CD4-positive, alpha-beta memory T cell (primary cell): ENCODE measurements at places on chromosomes 3 and 15. TPM values are rescaled to one million over a fixed set of nuclear protein-coding genes. Genes with fewer than 3 reads are reported as not detected.

Gene RARRES1
- not detected for total RNA-seq

Gene GPR27
- total RNA-seq, result 0.17 TPM

Gene SLC28A2
- not detected for total RNA-seq

Gene C3orf22
- not detected for total RNA-seq

Gene ADPRH
- total RNA-seq, result 1.2 TPM

- no peaks in the 10 kb centered on the region for H3K4me1 ChIP-seq
- DNase-seq, result no peak
- H3K27me3 ChIP-seq, result no peaks in the 10 kb centered on the region
- H3K4me3 ChIP-seq, result no peak overlapping the region
- H3K27ac ChIP-seq, result no peak overlapping the region
- no peaks in the 10 kb centered on the region for H3K36me3 ChIP-seq
Measured at GRCh38 chr3:31039145-31039544, 144.7 kb upstream of the GADL1 start.

DNA sequence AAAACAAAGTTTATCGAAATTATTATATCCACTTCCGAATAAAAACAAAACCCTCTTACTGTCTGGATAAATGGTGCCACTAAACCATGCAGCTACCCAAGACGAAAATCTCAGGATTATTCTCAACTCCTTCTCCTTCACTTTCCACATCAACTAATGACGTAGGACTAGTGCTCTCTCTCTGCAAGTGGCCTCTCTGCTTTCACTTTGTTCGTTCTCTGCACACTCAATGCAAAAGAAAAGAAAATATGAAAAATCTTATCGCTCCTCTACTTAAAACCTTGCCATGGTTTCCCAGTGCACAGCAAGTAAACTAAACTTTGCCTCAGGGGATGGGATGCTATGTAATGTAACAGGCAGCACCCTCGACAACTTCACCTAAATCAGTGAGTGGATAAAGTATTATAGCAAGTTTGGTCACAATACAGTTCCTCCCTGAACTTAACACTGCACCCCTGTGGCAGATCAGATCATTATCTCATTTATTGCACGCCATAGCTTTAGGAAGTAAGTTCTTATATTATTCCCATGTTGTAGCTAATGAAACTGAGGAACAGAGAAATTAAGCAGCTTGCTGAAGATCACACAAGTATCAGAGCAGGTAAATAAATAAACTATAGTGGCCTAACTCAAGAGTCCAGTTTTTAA lies 262.7 kb upstream of the GADL1 start:
- no peaks in the 10 kb centered on the region for H3K27me3 ChIP-seq
- no peak for DNase-seq
- no peak overlapping the region for H3K27ac ChIP-seq
- no peaks in the 10 kb centered on the region for H3K4me1 ChIP-seq
- H3K4me3 ChIP-seq, result no peak overlapping the region
- H3K36me3 ChIP-seq, result no peaks in the 10 kb centered on the region

GRCh38 chr15:33040496-33040895 lies 154.0 kb downstream of the FMN1 start:
- no peaks in the 10 kb centered on the region for H3K4me1 ChIP-seq
- no peak overlapping the region for H3K4me3 ChIP-seq
- no peak for DNase-seq
- H3K36me3 ChIP-seq, result no peaks in the 10 kb centered on the region

DNA sequence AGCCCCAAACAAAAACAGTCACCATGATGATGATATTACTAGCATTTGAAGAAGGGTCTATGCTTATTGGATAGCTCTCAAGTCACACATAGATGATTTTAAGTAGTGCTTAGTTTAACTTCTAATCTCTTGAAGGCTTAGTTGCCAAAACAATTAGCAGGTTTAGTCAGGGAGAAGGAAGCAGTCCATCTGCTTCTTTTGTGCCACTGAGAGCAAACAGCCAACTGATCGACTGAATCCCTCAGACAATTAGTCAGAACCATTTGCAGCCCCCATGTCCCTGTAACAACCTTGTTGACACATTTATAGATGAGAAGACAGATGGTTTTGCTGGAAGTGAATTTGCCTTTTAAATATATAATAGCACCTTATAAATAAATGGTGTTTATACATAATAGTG lies 585.1 kb upstream of the SUCLG2 start:
- no peaks in the 10 kb centered on the region for H3K4me1 ChIP-seq
- H3K27me3 ChIP-seq, result no peaks in the 10 kb centered on the region
- H3K36me3 ChIP-seq, result no peaks in the 10 kb centered on the region
- DNase-seq, result no peak
- H3K27ac ChIP-seq, result no peak overlapping the region

DNA sequence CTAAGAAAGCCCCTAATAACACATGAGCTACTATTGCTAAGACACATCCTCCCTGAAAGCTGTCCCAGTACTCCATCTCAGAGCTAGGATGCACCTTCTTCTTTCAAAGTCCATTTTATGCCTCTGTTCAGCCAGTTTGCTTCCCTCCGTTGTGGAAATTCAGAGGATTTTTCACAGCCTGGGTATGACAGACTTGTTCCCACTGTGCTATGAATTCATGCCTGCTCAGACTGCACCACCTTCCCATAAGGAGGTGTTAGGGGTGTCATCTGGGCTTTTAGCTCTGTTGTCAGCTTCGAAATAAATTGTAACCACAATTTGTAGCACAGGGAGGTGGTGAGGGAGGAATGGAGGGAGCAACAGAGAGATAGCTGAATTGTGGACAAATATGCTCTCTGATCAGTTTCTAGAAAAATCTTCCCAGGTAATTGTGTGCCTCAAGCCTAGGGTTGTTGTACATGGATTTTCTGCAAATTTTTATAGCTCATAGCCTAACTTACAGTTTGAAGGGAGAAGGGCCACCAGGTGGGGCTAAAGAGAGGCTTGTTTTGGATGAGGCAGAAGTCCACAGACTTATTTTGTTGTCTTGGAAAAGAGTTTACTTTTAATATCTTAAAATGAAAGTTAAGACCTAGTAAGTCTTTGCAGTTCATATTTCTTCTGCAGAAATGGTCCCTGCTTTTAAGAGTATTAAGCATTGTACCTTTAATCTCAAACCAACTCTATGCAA lies 462.0 kb downstream of the PDCD6IP start:
- H3K4me3 ChIP-seq, result no peak overlapping the region
- H3K27me3 ChIP-seq, result no peaks in the 10 kb centered on the region

DNA sequence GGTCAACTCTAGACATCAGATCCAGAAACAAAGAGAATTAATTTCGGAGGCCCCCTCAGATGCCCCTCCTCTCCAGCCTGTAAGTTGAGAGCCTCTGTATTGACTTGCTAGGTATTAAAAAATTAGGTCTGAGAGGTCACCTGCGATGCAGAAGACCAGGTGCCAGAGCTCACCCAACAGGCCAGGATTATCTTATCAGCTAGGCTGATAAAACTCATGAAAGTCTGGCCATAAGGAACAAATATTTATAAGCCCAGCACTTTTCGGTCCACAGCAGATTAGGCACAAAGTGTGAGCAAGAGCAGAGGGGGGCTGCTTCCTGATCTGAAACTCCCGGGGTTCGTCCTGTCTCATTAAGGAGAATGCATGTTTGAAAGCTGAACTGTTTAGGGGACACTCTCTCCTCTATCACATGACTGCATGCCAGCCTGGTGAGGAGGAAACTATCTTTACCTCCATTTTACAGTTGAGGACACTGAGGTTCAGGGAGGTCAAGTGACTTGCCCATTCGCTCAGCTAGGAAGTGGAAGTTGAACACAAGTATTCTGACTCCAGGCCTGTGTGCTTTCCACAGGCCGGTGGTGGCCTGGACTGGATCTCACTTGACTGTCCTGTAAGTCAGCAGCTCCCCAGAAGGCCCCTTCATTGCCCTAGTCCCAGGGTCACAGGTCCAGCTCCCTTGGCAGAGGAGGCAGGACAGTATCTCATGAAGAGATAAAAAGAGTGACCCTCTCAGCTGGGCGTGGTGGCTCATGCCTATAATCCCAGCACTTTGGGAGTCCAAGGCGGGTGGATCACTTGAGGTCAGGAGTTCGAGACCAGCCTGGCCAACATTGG lies 39.6 kb upstream of the MAGEF1 start:
- DNase-seq, result no peak
- no peaks in the 10 kb centered on the region for H3K36me3 ChIP-seq
- H3K27me3 ChIP-seq, result no peaks in the 10 kb centered on the region
- H3K4me3 ChIP-seq, result no peak overlapping the region
- no peak overlapping the region for H3K27ac ChIP-seq

- H3K4me3 ChIP-seq, result no peak overlapping the region
- H3K36me3 ChIP-seq, result no peaks in the 10 kb centered on the region
- no peaks in the 10 kb centered on the region for H3K27me3 ChIP-seq
- no peaks in the 10 kb centered on the region for H3K4me1 ChIP-seq
Measured at GRCh38 chr3:144361002-144361401, 389.4 kb downstream of the DIPK2A start.

GRCh38 chr3:33467786-33468185 lies 27.6 kb upstream of the UBP1 start:
- no peak overlapping the region for H3K4me3 ChIP-seq
- no peaks in the 10 kb centered on the region for H3K4me1 ChIP-seq
- no peak for DNase-seq
- no peak overlapping the region for H3K27ac ChIP-seq

GRCh38 chr3:52830535-52831258 lies at the start of gene ITIH4:
TSS of gene ITIH4 (minus strand) at chr3:52830672. CDS start at chr3:52830642, 30 bp downstream.
- no peak for DNase-seq
- no peaks in the 10 kb centered on the region for H3K27me3 ChIP-seq
- no peak within 1 kb of the TSS for H3K27ac ChIP-seq
- H3K4me1 ChIP-seq, result no peaks in the 10 kb centered on the region

GRCh38 chr3:13502791-13503060 lies 22.6 kb downstream of the HDAC11 start:
- H3K36me3 ChIP-seq, result no peaks in the 10 kb centered on the region
- H3K27ac ChIP-seq, result no peak overlapping the region
- no peaks in the 10 kb centered on the region for H3K4me1 ChIP-seq
- DNase-seq, result no peak
- H3K4me3 ChIP-seq, result no peak overlapping the region

DNA sequence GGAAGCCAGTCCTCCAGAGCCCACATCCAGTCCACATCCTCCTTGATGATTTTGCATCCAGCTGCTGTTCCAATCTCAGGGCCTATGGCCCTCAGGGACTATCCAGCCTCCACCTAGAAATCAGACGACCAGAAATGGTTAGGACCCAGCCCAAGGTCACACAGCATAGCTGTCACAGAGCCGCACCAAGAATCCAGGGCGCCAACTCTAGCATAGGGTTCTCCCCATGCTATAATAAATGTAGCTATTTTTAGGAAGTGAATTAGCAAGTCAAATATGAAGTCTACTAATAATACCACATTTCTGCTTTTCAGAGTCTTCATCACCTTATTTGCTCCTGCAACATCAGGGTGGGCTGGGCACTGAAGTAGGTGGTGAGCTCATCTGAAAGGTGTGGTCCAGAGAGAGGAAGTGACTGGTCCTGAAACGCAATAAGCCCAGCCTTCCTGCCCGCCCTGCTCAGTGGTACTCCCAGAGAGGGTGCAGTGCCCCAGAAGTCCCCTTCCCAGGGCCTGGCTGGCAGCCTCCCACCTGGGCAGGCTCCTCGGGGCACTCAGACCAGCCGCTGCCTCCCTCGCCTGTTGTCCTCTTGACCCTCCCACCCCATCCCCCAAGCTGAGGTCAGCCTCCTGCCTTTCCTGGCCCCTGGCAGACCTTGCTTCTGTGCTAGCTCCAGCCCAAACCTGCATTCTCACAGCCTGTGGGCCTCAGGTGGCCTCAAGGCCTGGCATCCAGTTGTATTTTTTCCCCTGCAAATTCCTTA lies 17.6 kb upstream of the CYP11A1 start:
- H3K4me3 ChIP-seq, result no peak overlapping the region
- no peaks in the 10 kb centered on the region for H3K27me3 ChIP-seq
- H3K27ac ChIP-seq, result no peak overlapping the region
- peaks cover 23% of the 10 kb centered on the region for H3K4me1 ChIP-seq
- DNase-seq, result no peak
- H3K36me3 ChIP-seq, result no peaks in the 10 kb centered on the region

DNA sequence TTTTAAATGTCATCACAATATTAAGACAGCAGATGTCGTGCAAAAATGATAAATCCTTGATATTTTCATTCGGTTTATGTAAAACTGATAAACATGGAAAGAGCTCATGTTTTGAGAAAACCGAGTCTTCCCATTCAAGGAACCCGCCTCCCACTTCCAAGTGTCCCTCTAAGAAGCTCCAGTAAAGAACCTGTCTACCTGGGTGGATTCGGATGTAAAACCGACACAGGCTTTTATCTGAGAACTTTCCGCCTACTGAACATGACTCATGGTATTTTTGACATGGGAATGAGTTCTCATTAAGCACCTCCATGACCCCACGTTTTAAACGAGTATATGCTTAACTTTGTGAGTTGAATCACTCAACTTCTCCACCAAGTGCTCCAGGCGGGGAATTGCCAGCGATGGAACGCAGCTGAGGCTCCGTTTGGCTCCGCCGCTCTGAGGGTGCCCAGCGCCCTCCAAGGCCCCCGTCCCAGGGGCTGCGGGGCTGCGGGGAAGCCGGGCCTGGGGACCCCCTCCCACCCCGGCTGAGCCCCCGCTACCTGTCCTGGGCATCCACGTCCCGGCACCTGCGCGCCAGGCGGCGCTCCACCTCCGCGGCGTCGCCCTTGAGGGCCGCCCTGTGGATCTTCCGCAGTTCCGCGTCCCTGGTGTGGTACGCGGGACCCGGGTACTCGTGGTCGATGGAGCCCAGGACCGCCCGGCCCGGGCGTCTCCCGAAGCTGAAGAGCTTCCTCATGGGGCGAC lies 119.9 kb downstream of the LMLN start:
- peak overlapping the region; percentile 36 for H3K4me3 ChIP-seq
- DNase-seq, result no peak
- peaks cover 12% of the 10 kb centered on the region for H3K4me1 ChIP-seq
- H3K36me3 ChIP-seq, result no peaks in the 10 kb centered on the region
- H3K27me3 ChIP-seq, result peaks cover 10% of the 10 kb centered on the region

GRCh38 chr3:178777718-178778411 lies 241.6 kb downstream of the KCNMB2 start:
- H3K27me3 ChIP-seq, result no peaks in the 10 kb centered on the region
- DNase-seq, result no peak
- H3K4me3 ChIP-seq, result no peak overlapping the region
- H3K36me3 ChIP-seq, result no peaks in the 10 kb centered on the region

- H3K27me3 ChIP-seq, result no peaks in the 10 kb centered on the region
- H3K4me1 ChIP-seq, result no peaks in the 10 kb centered on the region
- DNase-seq, result no peak
- no peak overlapping the region for H3K27ac ChIP-seq
- no peaks in the 10 kb centered on the region for H3K36me3 ChIP-seq
Measured at GRCh38 chr3:66980791-66981190, 17.3 kb upstream of the KBTBD8 start.

- no peak for DNase-seq
- H3K27me3 ChIP-seq, result no peaks in the 10 kb centered on the region
Measured at GRCh38 chr3:106008766-106009165, 140.0 kb upstream of the CBLB start.

GRCh38 chr15:25208735-25209134 lies 230.1 kb downstream of the UBE3A start:
- no peaks in the 10 kb centered on the region for H3K36me3 ChIP-seq
- no peak overlapping the region for H3K27ac ChIP-seq
- H3K4me3 ChIP-seq, result no peak overlapping the region
- H3K4me1 ChIP-seq, result no peaks in the 10 kb centered on the region

- H3K27ac ChIP-seq, result no peak overlapping the region
- H3K27me3 ChIP-seq, result no peaks in the 10 kb centered on the region
- no peak overlapping the region for H3K4me3 ChIP-seq
- H3K4me1 ChIP-seq, result peaks cover 12% of the 10 kb centered on the region
- H3K36me3 ChIP-seq, result no peaks in the 10 kb centered on the region
- DNase-seq, result no peak
Measured at GRCh38 chr3:45568848-45569762, 25.4 kb upstream of the LIMD1 start.
